ENCODE measurements at places on chromosomes 1 and 21.
A peak's percentile ranks its signal among the peaks of the same experiment; 100 is the strongest.

DNA sequence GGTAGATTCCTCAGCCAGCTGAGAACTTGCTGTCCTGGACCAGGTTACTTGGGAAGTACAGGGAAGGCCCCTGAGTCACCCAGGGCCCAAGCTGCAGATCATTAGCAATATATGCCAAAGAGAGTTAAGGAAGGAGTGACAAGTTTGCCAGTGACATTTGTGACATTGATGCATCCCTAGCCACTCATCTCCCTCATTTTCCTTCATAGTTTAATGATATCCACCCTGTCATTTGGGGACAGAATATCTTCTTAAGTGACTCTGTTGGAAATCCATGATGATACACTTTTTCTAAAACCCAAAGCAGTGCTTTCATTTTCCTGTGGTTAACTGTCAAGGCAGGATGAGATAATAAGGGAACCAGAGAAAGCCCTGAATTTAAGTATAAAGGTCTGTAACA, 3.2 kb downstream of the TNN start:
- DNase-seq, result no peak

GRCh38 chr1:42419126-42419821, 36.5 kb downstream of the ZMYND12 start:
- DNase-seq, result peak; percentile 94

GRCh38 chr21:31374395-31374794, 30.3 kb upstream of the TIAM1 start:
- DNase-seq, result no peak

GRCh38 chr1:115906627-115907026, 65.7 kb upstream of the NHLH2 start:
- no peak for DNase-seq

DNA sequence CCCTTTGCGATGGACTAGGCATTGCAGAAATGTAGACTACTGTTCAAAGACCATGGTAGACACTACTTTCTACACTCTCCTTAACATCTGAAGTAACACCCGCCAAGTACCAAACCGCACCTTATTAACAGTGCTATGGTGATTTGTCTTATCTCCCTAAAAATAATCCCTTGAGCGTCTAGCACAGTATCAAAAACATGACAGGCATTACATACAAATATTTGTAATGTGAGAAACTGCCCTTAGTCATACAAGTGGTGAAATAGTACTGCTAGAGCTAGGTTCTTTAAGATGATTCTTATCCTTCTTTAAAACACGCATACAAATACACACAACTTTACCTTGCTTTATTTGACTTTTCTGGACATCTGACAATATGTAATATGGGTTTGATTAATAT, 27.2 kb downstream of the PUM1 start:
- no peak for DNase-seq

Data from sigmoid colon (tissue), 7 donors.